ENCODE measurements at places on chromosomes 3 and 15.

GRCh38 chr15:29822100-29822683 is at the start of gene TJP1:
Gene TJP1 (minus strand): TSS chr15:29822468. CDS start chr15:29822028, 440 bp downstream.
- DNase-seq: peak; percentile 83

DNA sequence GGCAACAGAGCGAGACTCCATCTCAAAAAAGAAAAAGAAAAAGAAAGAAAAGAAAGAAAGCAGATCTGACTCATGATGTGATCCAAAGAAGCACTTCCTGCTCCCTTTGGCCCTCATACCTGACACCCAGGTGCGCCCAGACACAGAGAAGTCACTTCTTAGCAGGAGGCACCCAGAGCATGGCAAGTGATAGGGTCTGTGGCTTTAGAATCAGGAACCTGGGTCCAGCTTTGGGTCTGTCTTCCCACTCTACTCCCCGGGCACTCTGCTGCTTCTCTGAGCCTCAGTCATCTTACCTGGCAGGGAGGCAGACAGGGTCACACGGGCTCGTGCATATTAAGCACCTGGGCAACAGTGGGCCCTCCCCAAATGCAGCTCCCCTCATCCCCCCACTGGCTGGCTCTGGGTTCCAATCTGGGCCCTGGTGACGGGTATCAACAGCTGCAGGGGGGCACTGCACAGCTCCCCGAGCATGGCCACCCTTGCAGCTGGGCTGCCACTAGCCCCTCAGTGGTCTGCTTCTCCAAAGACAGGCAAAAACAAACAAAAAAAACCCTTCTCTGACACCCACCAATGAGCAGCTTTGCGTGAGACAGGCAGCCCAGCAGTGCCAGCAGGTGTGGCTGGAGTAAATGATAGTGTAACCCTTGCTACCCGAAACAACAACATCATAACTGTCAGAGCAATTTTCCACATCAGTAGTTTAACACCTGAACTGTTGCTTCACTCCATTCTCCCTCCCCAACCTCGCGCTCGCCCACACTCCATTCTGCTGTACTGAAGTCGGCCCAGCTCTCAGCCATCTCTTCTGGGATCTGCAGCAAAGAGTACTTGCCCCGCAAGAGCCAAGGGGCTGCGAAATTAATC is 99.8 kb downstream of the MEGF11 start:
- DNase-seq: no peak

GRCh38 chr15:68210409-68210756 is 5.3 kb upstream of the CALML4 start:
- no peak for DNase-seq

DNA sequence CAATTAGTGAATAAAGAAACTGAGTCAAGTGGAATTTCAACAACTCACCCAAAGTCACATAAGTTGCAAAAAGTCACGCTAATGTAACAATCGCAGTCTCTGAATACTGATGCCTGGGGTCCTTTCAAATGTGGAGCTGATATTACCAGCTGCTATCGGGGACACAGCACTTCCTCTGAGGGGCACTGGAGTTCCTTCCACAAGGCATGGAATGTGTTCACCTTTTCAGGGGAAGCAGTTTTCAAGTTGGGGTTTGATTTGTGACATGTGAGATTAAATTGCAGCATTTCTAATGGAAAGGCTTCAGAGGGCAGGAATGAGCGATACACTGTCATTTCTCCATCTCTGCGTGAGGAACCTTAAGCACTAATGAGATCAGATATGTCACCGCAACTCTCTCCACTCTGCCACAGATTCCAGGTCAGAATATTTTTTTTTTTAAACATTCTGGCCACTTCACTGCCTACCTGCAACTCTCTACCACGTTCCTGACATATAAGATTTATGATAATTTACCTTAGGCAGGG is 807.2 kb upstream of the CFAP20DC start:
- no peak for DNase-seq

- DNase-seq: no peak
Observed at GRCh38 chr3:195153653-195154052, 117.3 kb downstream of the XXYLT1 start.

DNA sequence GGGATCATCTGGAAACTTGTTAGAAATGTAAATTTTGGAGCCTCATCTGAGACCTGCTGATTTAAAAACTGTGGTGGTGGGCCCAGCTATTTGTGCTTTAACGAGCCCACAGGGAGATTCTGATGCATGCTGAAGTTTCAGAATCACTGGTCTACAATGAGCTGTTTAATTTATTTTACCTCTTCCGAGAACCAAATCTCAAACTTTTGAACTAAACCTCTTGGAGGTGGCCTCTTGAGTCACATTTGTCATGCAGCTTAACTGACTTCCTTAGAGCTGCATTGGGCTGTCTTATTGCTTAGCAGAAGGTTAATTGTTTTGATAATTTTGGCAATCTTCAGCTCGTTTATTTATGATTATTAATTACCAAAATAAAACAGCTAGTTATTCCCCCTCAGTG is 112.1 kb upstream of the NPHP3 start:
- DNase-seq: no peak
